HFFc6 (cell line): ENCODE measurements at places on chromosomes 13 and 19. TPM values are rescaled to one million over a fixed set of nuclear protein-coding genes. Genes with fewer than 3 reads are reported as not detected.

SUGP1 gene
- total RNA-seq = 38.5 to 49.7 TPM (median 45.3 TPM) in 3 replicates

HSPB6 gene
- 45.4 to 122 TPM (median 75.4 TPM) in 3 replicates for total RNA-seq

GGACT gene
- total RNA-seq = 1.9 to 2.1 TPM (median 2.0 TPM) in 3 replicates

IL17D gene
- total RNA-seq = 0.65 to 0.80 TPM (median 0.75 TPM) in 3 replicates

LILRA2 gene
- not detected in 3 replicates for total RNA-seq

ZNF132 gene
- 4.0 to 5.2 TPM (median 4.2 TPM) in 3 replicates for total RNA-seq

NBEA gene
- 6.0 to 8.4 TPM (median 6.9 TPM) in 3 replicates for total RNA-seq

CNMD gene
- not detected in 3 replicates for total RNA-seq

BCAM gene
- 5.4 to 7.0 TPM (median 5.8 TPM) in 3 replicates for total RNA-seq

SCAMP4 gene
- total RNA-seq = 57.1 to 80.7 TPM (median 70.9 TPM) in 3 replicates

WDR62 gene
- 6.5 and 12.5 TPM in 2 replicates for total RNA-seq

STAP2 gene
- 0.59 to 2.1 TPM (median 0.84 TPM) in 3 replicates for total RNA-seq

LACC1 gene
- 3.6 to 6.2 TPM (median 4.7 TPM) in 3 replicates for total RNA-seq

GRCh38 chr13:51346397-51346796, 6.9 kb downstream of the SERPINE3 start:
- no peak for DNase-seq

GRCh38 chr13:76455960-76456359, 430.2 kb downstream of the KCTD12 start:
- DNase-seq = no peak

- no peak for DNase-seq
Observed at GRCh38 chr13:106691341-106691740, 123.4 kb upstream of the ARGLU1 start.

- DNase-seq = no peak
Observed at GRCh38 chr13:87172166-87172835, 498.9 kb upstream of the SLITRK5 start.

- DNase-seq = no peak
Observed at GRCh38 chr19:55688422-55689218, 13.6 kb downstream of the EPN1 start.

GRCh38 chr13:40589285-40590109, 76.9 kb downstream of the FOXO1 start:
- DNase-seq = no peak

DNA sequence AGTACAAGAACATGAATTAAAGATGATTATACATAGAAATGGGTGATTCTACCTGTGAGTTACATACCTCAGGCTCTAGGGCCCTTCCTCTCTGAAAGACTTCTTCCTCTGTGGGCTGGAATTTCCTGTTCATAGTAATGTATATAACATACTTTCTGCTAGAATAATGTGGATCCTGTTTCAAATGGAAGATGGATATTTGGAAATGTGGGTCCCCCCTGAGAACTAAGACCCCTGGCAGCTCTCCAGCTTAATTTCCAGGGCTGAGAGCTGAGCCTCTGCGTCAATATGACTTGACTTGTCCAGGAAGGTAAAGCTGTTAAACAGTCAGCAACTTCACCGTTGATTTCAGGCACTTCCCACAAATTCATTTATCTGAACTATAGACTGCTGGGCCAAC, 296.3 kb downstream of the NALCN start:
- DNase-seq = no peak

- peak; percentile 57 for DNase-seq
Observed at GRCh38 chr13:79423801-79424642, 18.0 kb upstream of the RBM26 start.

DNA sequence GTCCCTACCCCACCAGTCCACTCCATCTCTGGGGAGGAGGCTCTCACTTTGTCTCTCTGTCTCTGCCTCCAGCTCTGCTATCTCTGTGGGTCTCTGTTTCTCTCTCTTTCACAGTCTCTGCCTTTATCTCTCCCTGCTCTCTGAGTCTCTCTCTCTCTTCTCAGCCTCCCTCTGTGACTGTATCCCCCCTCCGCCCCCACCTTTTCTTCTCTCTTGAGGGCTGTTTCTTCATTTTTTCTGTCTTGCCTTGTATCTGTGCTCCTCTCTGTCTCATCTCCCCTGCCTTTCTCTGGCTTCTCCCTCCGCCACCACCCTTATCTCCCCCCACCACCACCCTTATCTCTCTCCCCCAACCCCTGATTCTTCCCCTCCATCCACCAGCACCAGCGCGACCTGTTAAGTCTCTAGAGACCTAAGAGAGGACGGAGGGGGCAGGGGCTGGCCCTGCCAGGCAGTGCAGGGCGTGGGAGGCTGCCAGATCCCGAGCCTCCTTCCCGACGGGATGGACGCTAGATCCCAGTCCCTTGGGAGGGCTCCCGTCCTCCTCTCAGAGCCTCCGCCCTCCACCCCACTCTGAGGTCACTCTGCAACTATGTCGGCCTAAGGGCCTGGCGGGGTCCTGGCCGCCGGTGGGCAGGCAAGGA, 1.0 kb downstream of the AXL start:
- DNase-seq = no peak

DNA sequence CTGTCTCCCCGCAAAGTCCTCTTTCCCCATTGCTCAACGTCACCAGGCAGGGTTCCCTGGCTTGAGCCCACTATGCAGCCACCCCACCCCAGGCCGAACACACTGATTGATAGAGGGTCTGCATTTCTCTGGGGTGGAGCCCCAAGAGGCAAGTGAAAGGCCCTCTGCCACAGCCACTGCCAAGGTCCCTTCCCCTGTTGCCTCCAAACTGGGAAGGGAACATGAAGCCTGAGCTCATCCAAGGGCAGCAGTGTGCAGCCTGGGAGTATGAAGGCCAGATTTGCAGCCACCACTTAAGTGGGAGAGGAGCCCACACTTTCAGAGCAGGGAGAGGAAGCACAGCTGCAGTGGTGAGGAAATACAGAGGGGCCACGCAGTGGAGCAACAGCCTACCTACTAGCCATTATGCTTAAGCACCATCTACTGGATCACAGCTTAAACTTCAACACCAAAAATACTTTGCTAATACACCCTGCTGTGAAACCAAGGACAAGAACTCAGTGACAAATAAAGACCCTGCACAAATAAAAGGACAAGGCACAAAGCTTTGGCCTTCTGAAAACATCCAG, 48.6 kb downstream of the UBL3 start:
- DNase-seq = no peak

DNA sequence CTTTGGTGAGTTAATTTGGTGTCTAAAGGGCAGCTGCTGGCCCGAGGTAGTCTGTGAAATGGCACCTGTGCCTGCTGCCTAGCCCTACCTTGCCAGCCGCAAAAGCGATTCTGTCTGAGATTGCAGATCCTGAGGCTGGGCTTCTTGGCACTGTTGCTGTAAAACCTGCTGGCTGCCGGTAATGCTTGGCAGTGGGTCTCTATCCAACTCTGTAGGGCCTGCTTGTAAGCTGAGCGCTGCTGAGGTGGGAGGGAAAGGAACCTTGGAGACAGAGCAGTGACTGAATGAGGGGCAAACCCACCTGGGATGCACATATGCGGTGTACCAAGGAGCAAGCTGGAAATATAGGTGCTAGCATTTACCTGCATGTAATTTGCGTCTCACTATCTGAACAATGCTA, 11.7 kb downstream of the LCP1 start:
- no peak for DNase-seq

- DNase-seq = peak; percentile 30
Observed at GRCh38 chr19:56119582-56119978, 1.5 kb downstream of the ZNF787 start.

GRCh38 chr13:73251626-73252265, 192.9 kb downstream of the KLF5 start:
- no peak for DNase-seq

DNA sequence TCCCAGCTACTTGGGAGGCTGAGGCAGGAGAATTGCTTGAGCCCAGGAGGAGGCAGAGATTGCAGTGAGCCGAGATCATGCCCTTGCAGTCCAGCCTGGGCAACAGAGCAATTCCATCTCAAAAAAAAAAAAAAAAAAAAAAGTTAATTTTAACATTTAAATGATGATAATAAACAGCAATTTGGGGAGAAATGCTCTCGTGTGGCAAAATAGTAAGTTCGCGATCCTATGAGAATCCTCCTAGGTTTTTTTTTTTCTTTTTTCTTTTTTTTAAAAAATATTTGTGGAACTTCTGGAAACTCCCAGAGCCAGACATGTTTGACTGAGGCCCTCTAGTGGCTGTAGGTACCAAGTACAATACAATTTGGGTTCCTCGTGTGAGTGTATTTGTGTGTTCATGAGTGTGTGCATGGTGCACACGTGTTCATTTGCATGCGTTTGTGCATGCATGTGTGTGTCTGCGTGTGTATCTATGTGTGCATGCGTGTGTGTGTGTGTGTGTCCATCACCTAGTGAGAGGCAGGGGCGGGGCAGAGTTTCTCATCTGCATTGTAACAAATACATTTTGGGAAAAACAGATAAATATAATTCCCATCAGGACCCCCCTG, 31.2 kb downstream of the TMPRSS9 start:
- peak; percentile 65 for DNase-seq

- no peak for DNase-seq
Observed at GRCh38 chr19:48970139-48970766, 5.1 kb downstream of the FTL start.

- no peak for DNase-seq
Observed at GRCh38 chr13:34942732-34943435, 814 bp downstream of the NBEA start.

GRCh38 chr19:11261431-11261970, 823 bp downstream of the DOCK6 start:
- DNase-seq = no peak

DNA sequence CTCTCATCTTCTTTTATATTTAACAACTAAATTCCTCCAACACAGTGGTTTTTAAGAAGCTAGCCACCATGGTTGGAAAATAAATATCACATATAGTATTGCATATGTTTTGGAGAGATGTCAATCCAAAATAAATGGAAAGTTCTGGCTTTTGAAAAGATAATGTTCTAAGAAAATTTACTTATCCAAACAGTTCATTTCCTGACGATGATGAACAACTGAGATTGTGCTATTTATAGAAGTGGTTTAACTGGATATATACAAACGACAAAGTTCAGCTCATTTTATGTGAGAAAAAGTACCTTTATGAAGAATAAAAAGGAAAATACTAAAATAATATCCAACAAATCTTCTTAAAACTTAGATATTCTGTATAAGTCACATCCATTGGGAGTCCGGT, 174.7 kb downstream of the MZT1 start:
- no peak for DNase-seq

GRCh38 chr13:99605420-99606323, 104.4 kb downstream of the TM9SF2 start:
- DNase-seq = no peak

DNA sequence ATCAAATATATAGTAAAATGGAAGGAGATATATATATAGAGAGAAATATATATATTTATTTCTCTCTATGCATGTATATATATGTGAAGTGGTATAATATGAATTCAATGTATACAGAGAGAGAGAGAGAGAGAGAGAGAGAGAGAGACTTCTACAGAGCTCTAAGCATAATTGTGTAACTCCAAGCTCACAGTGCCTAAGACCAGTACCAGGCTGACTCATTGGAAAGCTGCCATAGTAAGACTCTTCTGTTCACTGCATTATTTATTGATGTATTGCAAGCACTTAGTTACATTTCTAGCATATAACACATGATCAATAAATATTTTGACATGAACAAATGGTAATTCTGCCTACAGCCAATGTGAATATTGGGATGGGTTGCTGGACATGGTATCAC, 1734.7 kb downstream of the SLITRK1 start:
- DNase-seq = no peak

DNA sequence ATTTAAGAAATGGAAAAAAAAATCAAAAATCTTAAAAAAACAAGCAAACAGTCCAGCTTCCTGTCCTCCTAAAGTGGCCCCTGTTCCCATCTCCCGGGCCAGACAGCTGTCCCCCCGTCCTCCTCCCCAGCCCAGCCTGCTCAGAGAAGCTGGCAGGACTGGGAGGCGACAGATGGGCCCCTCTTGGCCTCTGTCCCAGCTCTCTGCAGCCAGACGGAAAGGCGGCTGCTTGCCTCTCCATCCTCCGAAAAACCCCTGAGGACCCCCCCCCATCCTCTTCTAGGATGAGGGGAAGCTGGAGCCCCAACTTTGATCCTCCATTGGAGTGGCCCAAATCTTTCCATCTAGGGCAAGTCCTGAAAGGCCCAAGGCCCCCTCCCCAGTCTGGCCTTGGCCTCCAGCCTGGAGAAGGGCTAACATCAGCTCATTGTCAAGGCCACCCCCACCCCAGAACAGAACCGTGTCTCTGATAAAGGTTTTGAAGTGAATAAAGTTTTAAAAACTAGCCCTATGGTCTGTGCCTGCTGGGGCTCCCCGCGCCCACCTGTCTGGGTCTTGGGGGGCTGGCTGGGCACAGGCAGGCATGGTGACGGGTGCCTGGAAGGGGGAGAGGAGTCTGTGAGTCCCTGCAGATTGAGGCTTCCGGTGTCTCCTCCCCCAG, 3.8 kb downstream of the GADD45GIP1 start:
- no peak for DNase-seq

DNA sequence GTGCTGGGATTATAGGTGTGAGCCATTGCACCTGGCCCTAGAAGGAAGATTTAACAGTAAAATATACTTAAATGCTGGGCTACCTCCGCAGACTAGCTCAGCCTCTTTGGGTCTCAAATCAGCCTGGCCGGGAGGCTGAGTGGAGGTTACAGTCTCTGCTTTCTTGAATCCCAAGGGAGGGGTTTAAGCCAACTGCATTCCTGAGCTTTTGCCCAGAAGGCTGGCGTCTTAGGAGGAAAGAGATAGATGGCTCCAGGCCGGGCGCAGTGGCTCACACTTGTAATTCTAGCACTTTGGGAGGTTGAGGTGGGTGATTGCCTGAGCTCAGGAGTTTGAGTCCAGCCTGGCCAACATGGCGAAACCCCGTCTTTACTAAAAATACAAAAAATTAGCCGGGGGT, 623 bp upstream of the C5AR1 start:
- no peak for DNase-seq

GRCh38 chr13:43905435-43906031, 25.8 kb downstream of the LACC1 start:
- peak; percentile 60 for DNase-seq

DNA sequence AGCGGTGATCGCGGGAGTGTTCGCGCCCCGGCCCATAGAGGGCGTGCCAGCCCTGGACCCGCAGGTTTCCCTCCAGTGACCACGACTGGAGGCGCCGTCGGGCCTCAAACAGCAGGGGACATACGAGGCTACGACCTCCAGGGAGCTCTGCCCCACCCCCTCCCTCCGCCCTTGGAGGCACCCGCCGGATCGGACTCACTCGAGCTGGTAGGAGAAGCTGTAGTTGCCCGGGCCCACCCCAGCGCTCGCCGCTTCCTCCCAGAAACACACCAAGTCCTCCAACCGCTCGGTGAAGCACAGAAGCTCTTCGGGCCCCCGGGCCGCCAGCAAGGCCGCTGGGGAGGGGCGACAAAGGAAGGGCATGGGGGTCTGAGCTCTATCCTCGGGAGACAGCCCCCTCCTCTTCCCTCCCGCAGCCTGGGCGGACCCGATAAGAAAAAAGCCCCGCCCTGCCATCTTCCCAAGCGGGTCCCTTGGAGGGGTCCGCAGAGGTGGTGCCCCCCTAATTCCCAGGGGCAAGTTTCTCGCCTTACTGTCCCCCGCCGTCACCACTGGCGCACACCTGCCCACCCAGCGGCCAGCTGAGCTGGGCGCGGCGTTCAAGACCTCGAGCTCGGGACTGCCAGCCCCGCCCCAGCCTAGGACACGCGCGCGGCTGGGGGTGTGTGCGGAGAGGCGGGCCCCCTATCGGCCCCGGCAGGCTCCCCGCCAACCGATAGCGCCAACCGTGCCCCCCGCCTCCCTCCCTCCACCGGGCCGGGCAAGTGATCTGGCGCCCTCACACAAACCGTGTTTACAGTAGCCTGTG, 1.0 kb downstream of the EPOR start:
- DNase-seq = peak; percentile 15

- no peak for DNase-seq
Observed at GRCh38 chr19:48696353-48697010, 711 bp downstream of the FUT2 start.

GRCh38 chr13:56988543-56988942, 152.2 kb upstream of the PRR20A start:
- DNase-seq = no peak
